ENCODE measurements at places on chromosomes 13 and 19. TPM values are rescaled to one million over a fixed set of nuclear protein-coding genes. Genes with fewer than 3 reads are reported as not detected.

The NXNL1 gene
- not detected for total RNA-seq

The ANKRD24 gene
- total RNA-seq, result 0.67 TPM

The VSTM1 gene
- total RNA-seq, result not detected

The ERCC1 gene
- 81.9 TPM for total RNA-seq

The POMP gene
- 59.8 TPM for total RNA-seq
